ENCODE measurements at places on chromosomes 1 and 21.

DNA sequence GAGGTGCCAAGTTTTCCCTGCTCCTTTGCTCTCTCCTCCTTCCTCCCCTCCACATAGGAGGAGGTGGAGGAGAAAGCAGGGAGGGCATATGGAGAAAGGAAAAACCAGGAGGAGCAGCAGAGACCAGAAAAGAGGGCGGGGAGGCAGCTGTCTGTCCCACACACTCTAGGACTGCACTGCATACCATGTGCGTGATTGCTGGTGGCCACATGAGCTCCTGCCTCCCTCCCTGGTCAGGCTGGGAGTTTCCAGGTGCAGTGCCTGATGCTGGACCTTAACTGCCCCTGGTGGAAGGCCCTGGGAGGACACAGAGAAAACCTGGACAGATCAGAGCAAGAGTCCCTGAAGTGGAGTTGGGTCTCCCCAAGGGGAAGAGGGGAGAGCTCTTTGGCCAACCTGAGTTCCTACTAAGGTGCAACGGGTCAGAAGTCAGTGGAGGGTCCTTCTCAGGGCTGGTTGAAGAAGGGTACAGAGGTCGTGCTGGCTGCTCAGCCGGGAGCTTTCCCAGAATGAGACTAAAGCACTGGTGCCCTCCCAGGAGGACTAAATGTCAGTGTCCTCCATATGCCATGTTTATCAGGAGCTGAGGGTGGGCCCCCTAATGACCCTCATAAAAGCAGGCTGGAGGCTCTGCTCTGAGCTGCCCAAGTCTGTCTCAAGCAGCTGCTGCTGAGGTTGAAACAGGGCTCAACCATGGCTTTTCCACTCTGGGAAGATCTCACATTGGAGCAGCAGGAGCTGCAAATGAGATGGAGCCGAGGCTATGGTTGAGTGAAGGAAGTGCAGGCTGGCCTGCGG lies 3.5 kb upstream of the LGR6 start:
- DNase-seq: peak; percentile 57

GRCh38 chr1:222791006-222791710 lies 23.7 kb upstream of the DISP1 start:
- DNase-seq: no peak

- peak; percentile 22 for DNase-seq
Observed at GRCh38 chr1:46065405-46065804, 67.0 kb downstream of the PIK3R3 start.

GRCh38 chr1:89607586-89608318 lies 25.2 kb upstream of the LRRC8C start:
- DNase-seq: no peak

GRCh38 chr21:35077975-35078374 lies 28.9 kb upstream of the RUNX1 start:
- no peak for DNase-seq

- no peak for DNase-seq
Observed at GRCh38 chr21:33162436-33162951, 67.2 kb upstream of the IFNAR2 start.

DNA sequence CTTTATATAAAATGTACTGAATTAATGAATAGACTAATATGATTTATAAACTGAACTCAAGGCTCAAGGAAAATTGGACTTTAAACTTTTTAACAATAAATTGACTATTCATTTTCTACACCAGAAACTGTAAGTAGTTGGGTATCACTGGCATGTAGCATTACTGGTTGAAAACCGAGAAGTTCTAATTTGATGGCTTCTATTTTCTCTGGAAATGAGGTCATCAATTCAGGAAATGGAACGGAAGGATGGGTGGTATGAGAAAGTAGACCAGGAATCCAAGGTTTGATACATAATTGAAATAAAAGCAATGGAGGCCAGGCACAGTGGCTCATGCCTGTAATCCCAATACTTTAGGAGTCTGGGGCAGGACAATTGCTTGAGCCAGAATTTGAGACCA lies 50.4 kb downstream of the RERE start:
- DNase-seq: no peak

DNA sequence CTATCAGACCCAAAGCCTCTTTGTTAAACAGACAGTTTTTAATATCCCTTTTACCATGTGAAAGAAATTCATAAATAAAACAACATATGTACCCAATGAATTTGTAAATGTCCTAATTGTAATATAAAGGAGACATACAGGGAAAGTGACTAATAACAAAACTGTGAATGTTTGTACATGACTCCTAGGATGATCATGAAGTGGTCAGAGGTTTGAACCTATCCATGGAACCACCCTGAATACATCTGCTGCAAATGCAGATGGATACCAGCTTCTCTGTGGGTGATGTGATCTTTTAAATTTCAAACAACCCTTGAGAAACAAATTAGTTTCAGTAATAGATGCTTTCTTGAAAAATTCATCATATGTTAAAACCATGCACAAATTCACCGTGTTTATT lies 16.7 kb upstream of the ACBD3 start:
- no peak for DNase-seq

GRCh38 chr21:29360799-29361765 lies 62.4 kb downstream of the BACH1 start:
- DNase-seq: no peak

DNA sequence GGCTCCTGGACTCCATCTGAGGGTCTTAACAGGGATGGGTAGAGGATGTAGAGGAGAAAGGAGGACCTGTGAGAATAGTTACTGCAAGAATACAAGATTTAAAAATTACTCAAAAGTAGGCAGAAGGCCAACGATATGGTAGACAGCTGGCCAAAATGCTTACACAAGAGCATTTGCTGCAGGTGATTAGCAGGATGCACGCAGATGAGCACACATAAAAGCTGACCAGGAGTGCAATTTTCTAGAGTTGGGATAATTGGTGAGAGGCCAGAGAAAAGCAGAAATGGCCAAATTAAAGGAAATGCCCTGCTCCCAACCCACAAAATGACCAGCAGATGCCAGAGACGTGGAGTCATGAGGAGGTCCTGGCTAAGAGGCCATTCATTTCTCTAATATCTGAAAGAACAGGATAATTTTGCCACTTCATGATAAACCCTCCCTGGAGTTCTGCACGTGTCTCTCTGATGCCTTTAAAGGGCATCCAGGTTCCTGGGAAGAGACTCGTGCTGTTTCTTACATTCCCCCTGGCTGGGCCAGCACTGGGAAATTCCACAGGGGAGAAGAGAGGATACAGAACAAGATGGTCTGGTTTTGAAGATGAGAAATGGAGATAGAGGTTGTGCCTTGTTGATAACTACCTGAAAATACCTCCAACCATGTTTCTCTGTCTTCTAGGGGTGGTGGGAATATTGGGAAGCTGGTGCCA lies 62.3 kb upstream of the KCNA3 start:
- no peak for DNase-seq

DNA sequence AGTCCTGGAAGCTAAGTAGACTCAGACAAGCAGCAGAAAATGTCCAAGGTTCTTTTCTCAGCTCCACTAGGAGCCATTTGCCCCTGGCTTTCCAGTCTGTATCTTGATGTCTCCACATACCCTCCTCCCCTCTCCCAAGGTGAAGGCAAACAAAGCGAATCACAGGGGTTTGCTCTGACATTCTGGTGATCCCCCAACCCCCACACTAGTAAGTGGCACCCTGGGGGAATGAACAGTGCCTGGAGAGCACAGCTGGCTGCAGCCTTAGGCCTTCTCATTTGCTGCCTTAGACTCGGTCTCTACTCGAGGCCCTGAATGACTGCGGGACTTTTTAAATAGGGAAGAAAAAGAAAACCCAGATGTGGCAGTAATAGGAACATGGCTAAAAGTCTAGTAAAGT lies 15.3 kb downstream of the ERI3 start:
- no peak for DNase-seq
